ENCODE measurements at places on chromosomes 4 and X. TPM values are rescaled to one million over a fixed set of nuclear protein-coding genes. Genes with fewer than 3 reads are reported as not detected.

Gene VGLL1
- not detected for total RNA-seq

Gene SORCS2
- 0.10 TPM for total RNA-seq

Gene DRD5
- not detected for total RNA-seq

Gene GYPA
- not detected for total RNA-seq

Gene PAGE5
- total RNA-seq, result not detected

- no peak for DNase-seq
These were observed 56.2 kb downstream of the LRRC66 start for GRCh38 chr4:51963841-51964517.

GRCh38 chrX:136608295-136608933, 39.5 kb upstream of the CD40LG start:
- DNase-seq, result peak; percentile 72

DNA sequence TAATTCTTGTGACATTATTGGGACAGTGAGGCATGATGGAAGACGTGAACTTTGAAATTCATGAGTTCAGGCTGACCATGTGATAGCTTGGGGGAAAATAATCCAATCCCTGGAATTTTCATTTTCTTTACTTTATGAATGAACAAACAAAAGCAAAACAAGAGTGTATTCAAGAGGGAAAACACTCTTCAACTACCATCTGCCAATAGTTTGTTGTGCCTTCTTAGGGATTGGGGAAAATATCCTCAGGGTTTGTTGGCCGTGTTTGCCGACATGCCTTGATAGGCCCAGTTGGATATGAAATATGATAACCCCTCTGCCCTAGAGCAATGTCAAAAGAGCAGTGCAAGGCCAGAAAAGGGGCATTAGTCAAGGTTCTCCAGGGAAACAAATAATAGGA, 80.8 kb upstream of the CLNK start:
- DNase-seq, result no peak

GRCh38 chr4:687048-687970, 1.6 kb downstream of the SLC49A3 start:
- DNase-seq, result no peak

DNA sequence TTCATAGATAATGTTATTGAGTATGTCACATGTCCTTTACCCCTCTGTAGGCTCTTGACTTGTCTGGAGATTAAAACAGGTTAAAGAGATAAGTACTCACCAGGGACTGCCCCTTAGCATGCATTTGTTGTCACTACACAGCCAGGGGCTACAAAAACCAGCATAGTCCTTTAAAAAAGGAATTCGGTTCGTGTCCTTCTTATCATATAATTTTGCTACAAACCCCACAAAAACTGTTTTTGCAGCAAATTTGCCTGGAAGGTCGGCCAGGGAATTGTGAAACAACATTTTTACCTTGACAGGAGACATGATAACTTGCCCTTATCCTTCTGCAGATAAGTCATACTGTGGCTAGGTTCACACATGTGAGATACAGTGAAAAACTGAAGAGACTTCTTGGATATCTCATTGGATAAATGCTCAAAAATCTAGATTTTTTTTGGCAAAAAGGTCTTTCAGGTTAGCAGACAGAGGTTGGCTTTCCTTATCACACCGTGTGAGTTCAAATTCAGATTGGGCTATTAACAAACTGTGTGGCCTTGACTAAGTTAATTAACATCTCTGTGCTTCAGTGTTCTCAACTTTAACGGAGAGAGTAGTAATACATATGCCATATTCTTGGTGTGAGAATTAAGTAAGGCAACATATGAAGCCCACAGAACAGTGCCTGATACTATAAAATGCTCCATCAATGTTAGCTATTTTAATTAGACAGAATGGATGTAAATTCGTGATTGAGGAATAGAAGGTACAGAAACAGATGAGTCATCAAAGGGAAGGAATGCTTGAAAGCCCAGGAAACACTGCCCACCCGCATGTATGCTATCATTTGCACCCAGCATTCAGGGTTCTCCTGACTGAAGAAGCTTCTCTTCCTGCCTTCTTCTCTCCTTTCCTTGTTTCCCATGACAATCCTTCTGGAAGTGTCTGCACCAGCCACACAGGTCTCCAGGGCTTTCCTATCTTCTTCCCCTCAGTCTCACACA, 30.0 kb downstream of the FAM9C start:
- DNase-seq, result no peak

DNA sequence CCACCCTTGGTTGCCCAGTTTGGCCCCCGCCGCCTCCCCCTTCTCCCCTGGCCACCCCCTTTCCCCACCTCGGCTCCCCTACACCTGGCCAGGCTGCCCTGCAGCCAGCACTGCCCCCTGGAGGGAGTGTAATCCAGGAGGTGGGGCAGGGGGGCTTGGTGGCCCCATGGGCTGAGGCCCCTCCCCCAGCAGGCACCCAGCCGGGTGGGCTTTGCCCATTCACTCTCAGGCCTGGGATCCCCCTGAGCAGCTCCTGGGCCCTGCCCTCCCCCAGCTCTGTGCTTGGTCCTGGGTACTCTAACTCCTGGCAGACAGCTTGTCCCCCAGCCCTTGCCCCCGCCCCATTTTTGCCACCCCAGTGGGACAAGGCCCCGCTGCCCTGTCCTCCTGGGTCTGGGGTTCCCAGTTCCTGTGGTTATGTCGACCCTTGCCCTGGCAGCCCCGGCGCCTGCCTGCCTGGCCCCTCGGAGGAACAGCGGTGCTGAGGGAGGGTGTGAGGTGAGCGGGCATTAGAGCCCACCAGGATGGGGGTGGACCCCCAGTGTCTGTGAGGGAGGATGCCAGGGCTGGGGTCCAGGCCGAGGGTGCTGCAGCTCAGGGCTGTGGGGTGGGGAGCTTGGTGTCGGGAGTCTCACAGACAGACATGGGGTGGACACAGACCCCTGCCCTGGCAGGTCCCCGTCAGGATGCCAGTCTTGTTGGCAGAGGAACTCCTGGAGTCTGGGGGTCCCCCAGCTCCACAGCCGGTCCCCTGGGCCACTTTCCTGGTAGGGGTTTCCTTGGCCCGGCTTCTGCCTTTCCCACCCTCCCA, 10.2 kb downstream of the NAT8L start:
- no peak for DNase-seq

GRCh38 chrX:116194649-116195048, 24.1 kb downstream of the AGTR2 start:
- no peak for DNase-seq
